Glomerular endothelial cell (primary cell): ENCODE measurements at places on chromosomes 6 and 20. TPM values are rescaled to one million over a fixed set of nuclear protein-coding genes. Genes with fewer than 3 reads are reported as not detected.
A peak's percentile ranks its signal among the peaks of the same experiment; 100 is the strongest.

MAFB gene
- total RNA-seq, result 2.3 and 3.0 TPM in 2 replicates

- peak; percentile 33 for DNase-seq
Measured at GRCh38 chr6:152952866-152953509, 29.9 kb downstream of the FBXO5 start.

DNA sequence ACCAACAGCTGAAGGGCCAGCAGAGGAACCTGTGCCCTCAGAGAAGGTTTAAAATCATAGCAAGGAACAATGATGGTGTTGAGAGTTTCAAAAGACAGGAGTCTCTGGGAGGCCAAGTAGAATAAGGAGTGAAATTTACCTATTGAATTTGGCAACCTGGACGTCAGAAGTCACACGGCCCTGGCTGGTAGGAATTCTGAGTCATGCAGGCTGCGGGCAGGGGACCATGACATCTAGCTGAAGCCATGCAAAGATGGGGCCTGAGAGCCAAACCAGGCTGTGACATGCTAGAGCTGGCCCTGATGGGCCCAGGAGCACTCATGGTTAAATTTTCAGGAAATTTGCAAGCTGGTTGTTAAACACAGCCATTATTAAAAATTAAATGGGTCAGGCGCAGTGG, 64.0 kb upstream of the SNX9 start:
- no peak for DNase-seq

BTN1A1 gene
- total RNA-seq, result not detected in 2 replicates

GRCh38 chr20:25668446-25668845, 28.2 kb downstream of the ZNF337 start:
- no peak for DNase-seq

DNA sequence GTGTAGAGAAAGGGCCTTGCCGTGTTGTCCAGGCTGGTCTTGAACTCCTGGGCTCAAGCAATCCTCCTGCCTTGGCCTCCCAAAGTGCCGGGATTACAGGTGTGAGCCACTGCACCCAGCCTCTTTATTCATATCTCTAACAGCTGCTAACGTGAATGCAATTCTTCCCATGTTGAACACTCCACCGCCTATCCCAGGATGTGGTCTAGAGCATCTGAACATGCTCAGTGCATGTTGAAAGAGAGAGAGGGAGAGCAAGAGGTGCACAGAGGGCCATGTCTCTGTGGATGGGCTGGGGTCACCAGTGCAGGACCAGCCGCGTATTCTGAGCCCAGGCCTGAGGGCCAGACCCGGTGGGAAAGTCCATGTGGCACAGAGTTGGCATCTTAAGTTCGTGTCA, 12.8 kb downstream of the TUBB2A start:
- no peak for DNase-seq
